Cerebellum (tissue), 4 donors: ENCODE measurements at places on chromosomes 5 and 9. TPM values are rescaled to one million over a fixed set of nuclear protein-coding genes. Genes with fewer than 3 reads are reported as not detected.

The NPR3 gene
- 3.6 TPM for total RNA-seq

The TMC1 gene
- 0.45 TPM for total RNA-seq

The KIF12 gene
- 11.6 TPM for total RNA-seq

The PTGR1 gene
- 21.3 TPM for total RNA-seq

The NDOR1 gene
- total RNA-seq: 5.4 TPM

DNA sequence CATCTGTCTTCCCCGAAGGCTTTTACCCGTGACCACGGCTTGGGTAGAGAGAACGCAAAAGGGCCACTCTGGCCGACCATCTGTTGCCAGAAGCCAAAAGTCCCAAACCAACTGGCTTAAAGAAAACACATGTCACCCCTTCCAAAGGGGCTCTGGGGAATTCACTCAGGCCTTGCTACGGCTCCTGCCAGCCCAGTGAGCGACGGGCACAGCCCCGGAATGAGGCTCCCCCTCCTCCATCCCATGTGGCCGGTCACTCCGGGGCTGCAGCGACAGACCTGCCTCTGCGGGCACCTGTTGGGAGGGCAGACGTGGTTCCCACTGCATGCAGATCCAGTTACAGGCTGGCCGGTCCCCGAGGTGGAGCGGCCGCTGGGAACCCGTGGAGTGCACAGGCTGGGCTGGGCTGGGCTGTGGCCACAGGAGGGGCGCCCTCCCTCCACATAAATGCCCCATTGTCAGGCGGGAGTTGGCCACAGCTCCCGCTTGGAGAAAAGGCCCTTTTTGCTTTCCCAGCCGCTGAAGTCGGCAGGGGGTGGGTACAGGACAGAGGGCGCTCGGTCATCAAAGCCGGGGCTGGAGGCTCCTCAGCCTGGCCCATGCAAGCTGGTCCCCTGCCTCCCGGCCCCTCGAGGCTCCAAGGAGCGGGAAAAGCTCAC, 19.9 kb downstream of the NOTCH1 start:
- DNase-seq: peak; percentile 34

GRCh38 chr9:98038958-98039357, 17.6 kb upstream of the NANS start:
- DNase-seq: no peak

- DNase-seq: no peak
Observed at GRCh38 chr5:138960145-138960692, 85.1 kb upstream of the LRRTM2 start.

DNA sequence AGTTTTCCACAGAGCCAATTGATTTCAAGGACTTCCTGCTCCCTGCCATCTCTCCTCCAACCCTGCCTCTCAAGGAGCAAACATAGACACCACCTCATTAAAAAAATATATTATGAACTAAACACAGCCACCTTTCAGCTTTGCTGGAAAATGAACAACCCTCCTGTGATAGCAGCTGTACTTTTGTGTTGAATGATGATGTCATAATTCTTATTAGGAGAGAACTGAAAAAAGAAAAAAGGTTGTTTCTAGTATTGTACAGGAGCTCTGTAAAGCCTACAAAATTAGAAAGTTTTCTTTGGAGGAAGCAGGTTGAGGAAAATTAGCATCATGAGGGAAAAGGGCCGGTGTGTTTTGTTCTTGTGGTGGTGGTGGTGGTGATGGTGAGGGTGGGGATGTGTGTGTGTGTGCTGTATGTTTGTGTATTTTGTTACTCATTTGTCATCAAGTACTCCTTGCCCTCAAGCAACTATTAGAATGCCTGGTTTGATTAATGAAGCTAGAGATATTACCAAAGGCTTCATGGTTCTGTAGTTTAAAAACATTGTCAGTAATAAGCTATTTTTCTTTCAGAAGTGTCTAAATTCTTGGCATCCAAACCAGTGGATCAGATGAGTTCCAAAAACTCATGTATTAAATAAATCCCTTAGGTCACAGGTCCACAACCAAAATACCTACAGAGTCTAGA, 405.9 kb downstream of the TLE4 start:
- DNase-seq: no peak

GRCh38 chr5:61055434-61056006, 106.7 kb downstream of the SMIM15 start:
- peak; percentile 32 for DNase-seq

- peak; percentile 65 for DNase-seq
Observed at GRCh38 chr9:91426123-91426745, 2.6 kb upstream of the NFIL3 start.

DNA sequence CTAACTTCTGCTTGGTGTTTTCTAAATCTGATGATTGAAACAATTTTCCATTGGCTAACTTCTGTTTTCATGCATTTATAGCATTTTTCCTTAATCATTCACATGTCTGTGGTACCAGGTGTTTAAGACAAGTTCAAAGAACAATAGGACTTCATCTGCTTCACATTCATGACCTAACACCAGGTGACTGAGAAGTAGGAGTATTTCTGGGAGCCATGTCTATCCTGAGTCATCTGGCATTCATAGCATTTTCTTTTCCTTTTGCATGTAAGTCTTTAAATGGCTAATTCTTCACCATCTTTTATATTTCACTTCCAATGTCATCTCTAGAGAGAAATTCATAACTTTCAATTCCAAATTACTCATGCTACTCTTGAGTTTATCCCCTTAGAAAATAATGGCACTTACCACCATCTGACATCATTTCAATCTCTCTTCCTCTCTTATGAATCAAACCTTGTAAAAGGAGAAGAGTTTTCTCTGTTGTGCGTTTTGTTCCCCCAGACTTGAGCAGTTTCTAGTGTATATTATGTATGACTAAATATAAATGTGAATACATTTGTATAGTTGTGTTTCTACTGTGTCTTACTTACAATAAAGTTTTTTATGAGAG, 1196.1 kb upstream of the CDH9 start:
- no peak for DNase-seq

GRCh38 chr9:101691657-101692056, 46.8 kb downstream of the GRIN3A start:
- no peak for DNase-seq
